ENCODE measurements at places on chromosomes 2 and 18. TPM values are rescaled to one million over a fixed set of nuclear protein-coding genes. Genes with fewer than 3 reads are reported as not detected.

DNA sequence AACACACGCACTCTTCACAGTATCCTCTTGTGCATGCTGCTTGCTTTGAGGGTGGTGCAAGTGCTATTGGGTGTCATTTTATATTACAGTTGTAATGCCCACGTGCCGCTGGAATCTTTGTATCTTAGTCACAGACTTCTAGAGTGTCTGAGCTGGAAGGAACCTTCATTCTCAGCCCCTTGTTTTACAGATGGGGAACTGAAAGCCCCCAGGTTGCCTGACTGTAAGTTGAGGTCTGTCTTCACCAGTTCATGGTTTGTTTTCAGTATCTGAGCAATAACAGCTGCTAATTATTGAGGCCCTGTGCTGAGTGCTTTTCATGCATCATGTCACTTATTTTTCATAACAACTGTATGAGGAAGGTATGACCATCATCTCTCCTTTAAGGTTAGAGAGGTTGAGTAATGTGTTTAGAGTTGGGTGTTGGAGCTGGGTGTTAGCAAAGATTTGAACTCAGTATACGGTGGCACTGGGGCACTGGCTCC is 77.0 kb downstream of the PRKCE start:
- DNase-seq: no peak

ZSWIM2 gene
- not detected for total RNA-seq

NHEJ1 gene
- 14.1 TPM for total RNA-seq

GRCh38 chr2:106956416-106956815 is 70.4 kb upstream of the ST6GAL2 start:
- DNase-seq: peak; percentile 45

GREB1 gene
- 7.2 TPM for total RNA-seq

- DNase-seq: no peak
Observed at GRCh38 chr2:111219734-111220505, 99.2 kb downstream of the BCL2L11 start.

PAX3 gene
- 0.71 TPM for total RNA-seq

DNA sequence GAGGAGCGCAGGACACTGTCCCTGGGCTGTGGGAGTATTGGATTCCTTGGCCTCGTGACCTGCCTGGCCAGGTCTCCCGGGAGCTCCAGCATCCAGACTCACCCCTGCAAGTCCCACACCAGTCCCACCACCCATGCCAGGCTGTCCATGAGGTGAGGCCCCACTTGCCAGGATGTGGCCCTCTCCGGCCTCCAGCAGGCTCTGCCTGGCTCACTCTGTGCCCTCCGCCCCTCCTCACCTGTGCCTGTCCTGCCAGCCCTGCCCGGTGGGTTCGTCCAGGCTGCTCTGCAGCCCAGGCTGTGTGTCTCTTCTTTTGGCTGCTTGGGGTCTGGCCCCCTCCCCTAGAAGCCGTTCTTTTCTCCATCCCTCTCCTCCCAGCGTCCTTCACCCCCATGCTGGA is 436.8 kb upstream of the MYT1L start:
- DNase-seq: no peak

DNA sequence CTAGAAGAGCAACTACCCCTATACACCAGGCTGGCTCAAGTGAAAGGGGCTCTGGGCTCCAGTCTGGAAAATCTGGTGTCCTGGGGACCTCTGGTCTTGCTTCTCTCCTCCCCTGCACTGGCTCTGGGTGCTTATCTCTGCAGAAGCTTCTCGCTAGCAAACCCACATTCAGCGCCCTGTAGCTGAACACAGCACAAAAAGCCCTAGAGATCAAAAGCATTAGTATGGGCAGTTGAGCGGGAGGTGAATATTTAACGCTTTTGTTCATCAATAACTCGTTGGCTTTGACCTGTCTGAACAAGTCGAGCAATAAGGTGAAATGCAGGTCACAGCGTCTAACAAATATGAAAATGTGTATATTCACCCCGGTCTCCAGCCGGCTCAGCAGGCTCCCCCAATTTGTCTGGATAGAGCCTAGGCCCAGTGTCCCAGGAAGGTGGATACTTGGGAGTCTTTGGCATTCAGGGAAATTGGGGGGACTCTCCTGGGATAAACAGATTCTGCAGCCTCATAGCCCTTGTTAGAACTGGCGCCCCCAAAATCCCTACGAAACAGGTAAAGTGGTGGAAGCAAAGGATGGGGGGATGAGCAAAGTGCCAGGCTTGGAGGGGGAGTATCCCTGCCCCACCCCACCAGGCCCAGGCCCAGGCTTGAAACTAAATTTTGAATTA is 2.5 kb upstream of the HOXD4 start:
- DNase-seq: no peak

DNA sequence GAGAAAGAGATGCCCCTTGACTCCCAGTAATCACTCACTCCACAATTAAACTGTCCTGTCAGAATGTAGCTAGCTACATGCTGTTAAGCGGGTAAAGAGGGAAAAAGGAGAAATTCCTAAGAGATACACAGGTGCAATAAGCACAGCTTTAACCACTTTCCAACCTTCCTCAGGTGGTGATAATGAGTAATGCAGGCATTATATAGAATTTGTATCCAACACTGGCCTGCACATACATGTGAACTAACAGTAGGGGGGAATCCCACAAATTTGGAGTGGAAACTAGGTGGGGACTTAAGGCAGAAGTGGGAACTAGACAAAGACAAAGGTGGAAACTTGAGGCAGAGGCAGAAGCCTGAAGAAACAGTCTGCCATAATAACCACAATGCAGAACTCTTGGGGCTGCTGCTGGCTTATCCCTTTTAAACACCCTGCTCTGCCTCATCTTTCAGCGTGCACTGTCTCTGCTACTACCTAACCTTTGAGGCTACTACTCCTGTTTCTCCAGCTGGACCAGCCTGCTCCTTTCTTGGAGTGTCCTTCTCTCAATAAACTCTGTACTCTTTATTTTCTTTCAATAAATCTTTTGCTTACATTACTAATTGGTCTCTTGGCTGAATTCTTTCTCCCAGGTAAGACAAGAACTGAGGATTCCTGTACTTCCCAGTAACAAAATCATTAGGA is 259.7 kb downstream of the PDE11A start:
- DNase-seq: no peak

DNA sequence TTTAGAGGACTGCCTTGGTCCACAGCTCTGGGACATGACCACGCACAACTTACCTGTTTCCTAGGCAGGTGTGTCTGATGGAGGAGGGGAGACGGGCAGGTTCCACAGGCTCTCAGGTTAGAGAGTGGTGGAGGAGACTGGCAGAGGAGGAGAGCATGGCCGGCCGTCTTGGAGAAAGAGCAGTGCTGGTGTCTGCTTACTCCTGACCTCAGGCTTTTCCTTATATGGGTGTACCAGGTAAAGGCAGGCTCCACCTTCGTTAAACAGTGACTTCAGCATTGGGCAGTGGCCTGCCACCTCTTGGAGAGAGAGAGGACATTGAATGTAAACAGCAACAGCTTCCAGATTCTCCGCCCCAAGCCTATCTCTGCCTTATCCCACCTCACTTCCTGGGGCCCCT is at the start of gene CAPN13:
Gene CAPN13, minus strand, starts transcription at position 198 of the 400 bp plus-strand sequence. CDS start 20,121 bp downstream, outside the sequence.
- no peak for DNase-seq

IL36A gene
- total RNA-seq: not detected

TMEM163 gene
- 0.66 TPM for total RNA-seq

DNA sequence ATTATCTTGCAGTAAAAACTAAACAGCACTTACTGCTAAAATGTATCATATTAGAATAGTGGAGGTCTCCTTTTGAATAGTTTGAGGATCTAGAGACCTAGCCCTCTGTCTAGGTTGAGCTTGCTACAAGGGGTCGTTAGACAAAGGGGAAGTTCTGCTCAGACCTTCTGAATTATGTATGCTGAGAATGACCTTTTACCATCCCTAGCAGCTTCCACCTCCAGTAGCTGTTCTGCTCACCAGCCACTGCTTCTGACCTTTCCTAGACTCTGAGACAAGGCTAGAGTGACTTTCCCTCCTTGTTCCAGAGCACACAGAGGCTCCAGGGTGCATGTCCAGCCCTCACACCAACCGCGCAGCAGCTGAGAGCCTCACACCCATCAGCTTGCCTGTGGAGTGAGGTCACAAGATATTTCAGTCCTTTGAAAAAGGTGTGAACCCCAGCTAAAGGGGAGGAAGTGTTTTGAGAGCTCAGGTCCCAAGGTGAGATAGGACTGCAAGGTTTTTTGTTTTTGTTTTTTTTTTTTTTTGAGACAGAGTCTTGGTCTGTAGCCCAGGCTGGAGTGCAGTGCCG is 289.3 kb upstream of the TNP1 start:
- DNase-seq: no peak

OLA1 gene
- 123 TPM for total RNA-seq

- peak; percentile 52 for DNase-seq
Observed at GRCh38 chr2:22355816-22356433, 1029.1 kb upstream of the KLHL29 start.

DNA sequence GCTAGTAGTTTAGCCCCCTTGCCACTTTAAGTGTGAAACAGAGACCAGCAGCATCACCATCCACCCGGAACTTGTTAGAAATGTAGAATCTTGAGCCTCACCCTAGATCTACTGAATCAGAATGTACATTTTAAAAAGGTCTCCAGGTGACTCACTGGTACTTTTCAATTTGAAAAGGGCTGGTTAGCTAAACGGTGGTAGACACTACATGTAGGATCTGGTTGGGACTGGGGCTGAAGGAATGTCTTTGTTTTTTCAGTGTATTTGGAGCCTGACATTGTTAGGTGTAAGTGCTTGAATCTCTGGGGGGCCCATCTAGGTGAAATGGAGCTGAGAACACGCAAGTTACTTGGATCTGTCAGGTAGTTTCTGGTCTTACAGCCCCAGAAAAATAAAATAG is 44.0 kb upstream of the XPO1 start:
- no peak for DNase-seq

IL1A gene
- total RNA-seq: not detected

DNA sequence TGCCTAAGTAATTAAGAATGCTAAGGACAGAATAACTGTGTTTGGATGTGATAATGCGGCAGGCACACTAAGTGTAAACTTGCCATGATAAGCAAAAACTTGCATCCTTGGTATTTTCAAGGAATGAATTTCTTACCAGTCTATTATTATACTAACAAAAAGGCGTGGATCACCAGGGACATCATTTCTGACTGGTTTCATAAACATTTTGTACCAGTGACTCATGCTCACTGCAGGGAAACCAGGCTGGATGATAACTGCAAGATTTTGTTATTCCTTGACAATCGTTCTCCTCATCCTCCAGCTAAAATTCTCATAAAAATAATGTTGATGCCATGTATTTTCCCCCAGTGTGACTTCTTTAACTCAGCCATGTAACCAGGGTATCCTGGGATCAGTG is 289.5 kb downstream of the CDCA7 start:
- DNase-seq: no peak

DNA sequence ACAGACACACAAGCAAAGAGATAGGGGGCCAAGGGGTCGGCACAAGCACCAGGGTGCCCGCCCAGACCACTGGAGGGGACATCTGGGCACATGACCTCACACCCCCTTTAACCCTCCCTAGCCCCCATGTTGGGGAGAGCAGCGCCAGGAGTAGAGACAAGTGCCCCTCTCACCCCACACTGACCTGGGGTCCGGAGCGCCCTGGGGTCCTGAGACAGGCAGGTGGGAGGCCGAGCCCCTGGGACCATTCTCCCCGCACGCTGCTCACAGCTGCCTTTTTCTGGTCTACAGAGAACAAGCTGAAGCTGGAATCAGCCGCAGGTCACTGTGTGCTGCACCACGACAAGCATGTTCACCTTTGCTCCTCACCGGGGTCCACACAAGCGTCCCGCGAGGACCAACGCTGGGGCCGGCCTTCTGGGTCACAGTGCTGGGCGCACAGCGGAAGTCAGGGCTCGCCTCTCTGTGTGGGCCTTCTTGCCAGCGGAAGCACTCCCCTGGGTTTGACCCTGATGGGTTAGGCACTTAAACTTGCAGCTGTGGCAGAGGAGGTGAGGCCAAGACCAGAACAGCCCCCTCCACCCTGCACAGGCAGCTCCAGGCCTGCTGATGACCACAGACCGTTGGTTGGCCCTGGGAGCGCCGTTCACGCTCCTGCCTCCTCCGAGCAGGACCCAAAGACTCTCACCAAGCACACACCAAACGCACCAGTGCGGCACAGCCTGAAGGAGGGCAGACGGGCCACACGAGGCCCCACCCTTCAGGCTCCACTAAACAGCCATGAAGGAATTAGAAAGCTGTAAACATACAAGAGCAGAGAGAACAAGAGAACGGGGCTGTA is 275.3 kb downstream of the EIPR1 start:
- DNase-seq: no peak

TMEM169 gene
- 2.8 TPM for total RNA-seq
